ENCODE measurements at places on chromosomes 16 and 17.

- no peak for DNase-seq
Measured at GRCh38 chr17:71846561-71847110, 274.2 kb upstream of the SOX9 start.

DNA sequence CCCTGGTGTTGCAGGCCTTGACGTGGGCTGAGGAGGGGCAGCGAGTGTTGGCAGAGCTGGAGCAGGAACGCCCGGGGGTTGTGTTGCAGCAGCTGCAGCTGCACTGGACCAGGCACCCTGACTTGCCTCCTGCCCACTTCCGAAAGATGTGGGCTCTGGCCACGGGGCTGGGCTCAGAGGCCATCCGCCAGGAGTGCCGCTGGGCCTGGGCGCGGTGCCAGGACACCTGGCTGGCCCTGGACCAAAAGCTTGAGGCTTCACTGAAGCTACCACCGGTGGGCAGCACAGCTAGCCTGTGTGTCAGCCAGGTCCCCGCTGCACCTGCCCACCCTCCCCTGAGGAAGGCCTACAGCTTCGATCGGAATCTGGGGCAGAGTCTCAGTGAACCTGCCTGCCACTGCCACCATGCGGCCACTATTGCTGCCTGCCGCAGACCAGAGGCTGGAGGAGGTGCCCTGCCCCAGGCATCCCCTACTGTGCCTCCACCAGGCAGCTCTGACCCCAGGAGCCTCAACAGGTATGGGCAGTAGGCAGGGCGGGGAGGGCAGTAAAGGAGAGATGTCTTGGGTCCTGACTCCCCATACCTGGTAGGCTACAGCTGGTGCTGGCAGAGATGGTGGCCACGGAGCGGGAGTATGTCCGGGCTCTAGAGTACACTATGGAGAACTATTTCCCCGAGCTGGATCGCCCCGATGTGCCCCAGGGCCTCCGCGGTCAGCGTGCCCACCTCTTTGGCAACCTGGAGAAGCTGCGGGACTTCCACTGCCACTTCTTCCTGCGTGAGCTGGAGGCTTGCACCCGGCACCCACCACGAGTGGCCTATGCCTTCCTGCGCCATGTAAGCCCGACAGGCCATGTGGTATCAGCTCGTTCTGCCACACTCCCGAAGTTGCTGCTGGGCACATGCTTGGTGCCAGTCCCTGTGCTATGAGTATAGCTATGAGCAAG is 5.6 kb downstream of the PLEKHG4 start:
- peak; percentile 44 for DNase-seq

DNA sequence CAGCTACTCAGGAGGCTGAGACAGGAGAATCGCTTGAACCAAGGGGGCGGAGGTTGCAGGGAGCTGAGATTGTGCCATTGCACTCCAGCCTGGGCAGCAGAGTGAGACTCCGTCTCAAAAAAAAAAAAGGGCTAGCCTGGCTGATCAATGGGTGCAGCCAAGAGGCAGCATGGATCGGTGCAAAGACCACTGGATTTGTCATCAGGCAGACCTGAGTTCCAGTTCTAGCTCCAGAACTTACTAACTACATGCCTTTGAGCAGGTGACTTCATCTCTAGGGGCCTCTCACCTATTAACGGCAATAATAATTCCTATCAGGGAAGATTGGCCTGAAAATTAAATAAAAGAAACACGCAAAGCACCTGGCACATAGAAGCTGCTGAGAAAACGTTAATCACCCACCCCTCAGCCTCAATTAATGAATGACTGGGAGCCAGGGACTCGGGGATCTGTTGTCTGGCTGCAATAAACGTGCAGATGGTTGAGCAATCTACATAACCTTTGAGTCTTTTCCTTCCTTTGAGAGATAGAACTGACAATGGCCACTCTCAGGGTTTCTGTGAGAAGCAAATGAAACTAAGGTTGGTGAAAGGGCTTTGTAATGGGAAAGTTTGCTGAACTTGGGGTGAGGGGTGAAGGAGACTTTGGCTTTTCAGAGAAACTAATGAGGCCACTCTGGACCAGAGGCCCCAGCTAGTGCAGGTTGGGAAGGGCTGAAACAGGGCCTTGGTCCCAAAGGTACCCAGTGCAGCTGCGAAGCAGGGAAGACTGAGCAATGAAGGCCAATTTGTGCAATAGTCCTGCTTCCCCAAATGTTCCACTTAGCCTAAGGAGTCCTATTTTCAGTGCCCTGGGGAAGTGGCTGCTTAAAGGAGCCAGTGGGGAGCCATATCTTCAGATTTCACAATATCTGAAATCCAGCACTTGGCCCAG is 7.6 kb downstream of the SEZ6L2 start:
- DNase-seq, result no peak

GRCh38 chr16:57786632-57787518 is 15.4 kb downstream of the KIFC3 start:
- no peak for DNase-seq

GRCh38 chr17:35433075-35433894 is 985 bp upstream of the SLFN12 start:
- peak; percentile 99 for DNase-seq

- DNase-seq, result no peak
Measured at GRCh38 chr16:59370717-59371116, 636.6 kb upstream of the GOT2 start.

DNA sequence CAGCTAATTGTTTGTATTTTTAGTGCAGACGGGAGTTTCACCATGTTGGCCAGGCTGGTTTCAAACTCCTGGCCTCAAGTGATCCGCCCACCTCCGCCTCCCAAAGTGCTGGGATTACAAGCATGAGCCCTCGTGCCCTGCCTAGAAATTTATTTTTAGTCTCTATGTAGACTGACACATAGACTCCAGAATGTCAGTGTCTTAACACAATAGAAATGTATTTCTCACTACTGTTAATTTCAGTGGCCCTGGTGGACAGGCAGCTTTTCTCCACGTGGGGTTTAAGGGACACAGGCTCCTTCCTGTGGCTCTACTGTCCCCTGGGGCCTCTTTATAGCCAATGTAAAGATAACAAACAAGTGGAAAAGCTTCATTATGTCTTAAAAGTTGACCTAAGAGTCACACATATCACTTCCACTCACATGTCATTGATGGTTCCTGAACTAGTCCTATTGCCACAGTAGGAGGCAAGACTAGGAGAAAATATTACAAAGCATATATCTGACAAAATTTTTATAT is 43.8 kb downstream of the COPRS start:
- peak; percentile 21 for DNase-seq

DNA sequence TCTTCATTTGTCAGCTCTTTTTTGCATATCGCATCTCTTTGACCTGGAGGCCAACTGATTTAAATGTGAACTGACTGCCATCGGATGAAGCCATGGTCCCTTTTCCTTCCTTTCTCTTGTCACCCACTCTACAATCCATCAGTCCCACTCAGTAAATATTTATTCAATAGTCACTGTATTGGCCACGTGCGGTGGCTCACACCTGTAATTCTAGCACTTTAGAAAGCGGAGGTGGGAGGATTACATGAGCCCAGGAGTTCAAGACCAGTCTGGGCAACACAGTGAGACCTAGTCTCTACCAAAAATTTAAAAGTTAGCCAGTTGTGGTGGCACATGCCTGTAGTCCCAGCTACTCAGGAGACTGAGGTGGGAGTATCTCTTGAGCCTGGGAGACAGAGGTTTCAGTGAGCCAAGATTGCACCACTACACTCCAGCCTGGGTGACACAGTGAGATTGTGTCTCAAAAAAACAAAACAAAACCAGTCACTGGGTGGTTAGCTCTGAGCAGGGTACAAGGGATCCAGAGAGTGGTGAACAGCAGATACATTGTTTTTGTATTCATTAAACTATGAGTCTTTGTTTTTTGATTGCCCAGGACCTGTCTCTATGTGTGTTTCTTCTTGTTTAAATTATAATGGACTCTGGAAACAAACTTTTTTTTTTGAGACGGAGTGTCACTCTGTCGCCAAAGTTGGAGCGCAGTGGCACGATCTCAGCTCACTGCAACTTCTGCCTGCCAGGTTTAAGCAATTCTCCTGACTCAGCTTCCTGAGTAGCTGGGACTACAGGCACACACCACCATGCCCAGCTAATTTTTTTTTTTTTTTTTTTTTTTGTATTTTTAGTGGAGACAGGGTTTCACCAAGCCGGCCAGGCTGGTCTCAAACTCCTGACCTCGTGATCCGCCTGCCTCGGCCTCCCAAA is 6.9 kb downstream of the PHAF1 start:
- no peak for DNase-seq

DNA sequence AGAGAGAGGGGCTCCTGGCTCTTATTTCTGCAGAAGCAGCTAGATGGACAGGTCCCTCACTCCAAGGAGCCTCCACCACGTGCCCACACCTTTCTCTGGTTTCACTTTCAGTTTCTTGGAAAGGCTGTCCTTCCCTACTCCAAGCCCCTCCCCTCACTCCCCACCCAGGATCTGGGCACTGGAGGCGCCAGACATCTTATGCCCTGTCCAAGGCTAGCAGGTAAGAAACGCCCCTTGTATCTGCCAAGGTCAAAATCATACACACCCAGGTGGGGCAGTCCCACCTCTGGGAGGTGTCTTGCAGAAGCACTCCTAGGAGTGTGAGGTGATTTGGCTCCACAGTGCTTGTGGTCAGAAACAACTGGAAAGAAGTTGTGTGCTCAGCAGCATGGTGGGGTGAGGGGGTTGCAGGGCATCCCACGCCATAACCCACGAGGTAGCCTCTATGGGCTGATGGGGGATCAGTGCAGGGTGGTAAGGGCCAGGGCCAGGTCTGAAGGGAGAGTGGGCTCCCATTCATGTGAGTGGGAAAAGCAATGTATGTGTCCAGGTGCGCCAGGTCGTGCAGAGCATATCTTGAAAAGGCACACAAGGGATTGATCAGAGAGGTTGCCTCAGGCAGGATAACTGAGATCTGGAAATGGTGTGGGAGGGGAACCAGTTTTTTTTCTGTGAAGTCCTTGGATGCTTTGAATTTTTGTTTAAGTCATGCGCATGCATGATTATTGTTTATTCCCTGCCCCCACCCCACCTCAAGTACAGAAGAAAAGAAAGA is 31.8 kb upstream of the PRM1 start:
- peak; percentile 70 for DNase-seq

Measured in EH (cell line).